ENCODE measurements at places on chromosomes 13 and 19.

DNA sequence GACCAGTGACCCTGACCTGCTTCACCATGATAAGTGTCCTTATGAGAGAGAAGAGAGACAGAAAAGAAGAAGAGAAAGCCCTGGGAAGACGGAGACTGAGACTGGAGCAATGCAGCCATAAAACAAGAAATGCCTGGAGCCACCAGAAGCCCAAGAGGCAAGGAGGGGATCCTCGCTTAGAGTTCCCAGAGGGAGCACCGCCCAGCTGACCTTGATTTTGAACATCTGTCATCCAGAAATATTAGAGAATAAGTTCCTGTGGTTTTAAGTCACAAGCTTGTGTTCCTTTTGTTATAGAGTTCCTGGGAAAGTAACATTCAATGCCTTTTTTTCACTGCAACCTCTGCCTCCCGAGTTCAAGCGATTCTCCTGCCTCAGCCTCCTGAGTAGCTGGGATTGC, 20.2 kb downstream of the CERS1 start:
- DNase-seq: no peak

DNA sequence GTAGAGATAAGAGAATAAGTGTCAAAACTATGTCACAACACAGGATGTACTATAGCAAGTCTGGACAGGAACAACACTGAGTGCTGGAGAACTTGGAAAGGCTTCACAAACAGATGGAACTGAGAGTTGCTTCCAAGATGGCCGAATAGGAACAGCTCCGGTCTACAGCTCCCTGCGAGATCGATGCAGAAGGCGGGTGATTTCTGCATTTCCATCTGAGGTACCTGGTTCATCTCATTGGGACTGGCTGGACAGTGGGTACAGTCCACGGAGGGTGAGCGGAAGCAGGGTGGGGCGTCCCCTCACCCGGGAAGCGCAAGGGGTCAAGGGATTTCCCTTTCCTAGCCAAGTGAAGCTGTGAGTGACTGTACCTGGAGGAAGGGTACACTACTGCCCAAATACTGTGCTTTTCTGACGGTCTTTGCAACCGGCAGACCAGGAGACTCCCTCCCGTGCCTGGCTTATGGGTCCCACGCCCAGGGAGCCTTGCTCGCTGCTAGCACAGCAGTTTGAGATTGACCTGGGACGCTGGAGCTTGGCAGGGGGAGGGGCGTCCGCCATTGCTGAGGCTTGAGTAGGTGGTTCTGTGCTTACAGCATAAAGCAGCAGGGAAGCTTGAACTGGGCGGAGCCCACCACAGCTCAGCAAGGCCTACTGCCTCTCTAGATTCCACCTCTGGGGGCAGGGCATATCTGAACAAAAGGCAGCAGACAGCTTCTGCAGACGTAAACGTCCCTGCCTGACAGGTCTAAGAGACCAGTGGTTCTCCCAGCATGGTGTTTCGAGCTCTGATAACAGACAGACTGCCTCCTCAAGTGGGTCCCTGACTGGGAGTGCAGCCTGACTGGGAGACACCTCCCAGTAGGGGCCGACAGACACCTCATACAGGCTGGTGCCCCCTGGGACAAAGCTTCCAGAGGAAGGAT, 46.0 kb downstream of the USP12 start:
- DNase-seq: peak; percentile 16

DNA sequence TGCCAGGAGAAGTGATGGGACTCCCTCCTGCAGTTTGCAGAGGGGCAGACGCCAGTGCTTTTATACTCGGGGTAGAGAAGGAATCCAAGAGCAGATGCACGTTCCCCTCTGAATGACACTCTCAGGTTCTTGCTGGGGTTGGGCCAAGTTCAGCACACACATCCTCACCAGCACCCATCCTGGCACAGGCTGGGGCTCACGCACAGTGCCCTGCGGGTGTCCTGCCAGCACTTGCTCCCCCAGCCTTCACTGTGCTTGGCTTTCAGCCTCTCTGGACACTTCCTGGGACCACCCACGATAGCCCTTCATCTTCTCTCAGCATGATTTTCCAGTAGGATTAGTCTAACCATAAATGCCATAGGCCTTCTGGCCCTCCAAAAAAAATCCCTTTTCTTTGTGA, 158.6 kb downstream of the ZNF536 start:
- no peak for DNase-seq

- peak; percentile 91 for DNase-seq
Measured at GRCh38 chr19:33293255-33294057, 8.9 kb downstream of the CEBPA start.

DNA sequence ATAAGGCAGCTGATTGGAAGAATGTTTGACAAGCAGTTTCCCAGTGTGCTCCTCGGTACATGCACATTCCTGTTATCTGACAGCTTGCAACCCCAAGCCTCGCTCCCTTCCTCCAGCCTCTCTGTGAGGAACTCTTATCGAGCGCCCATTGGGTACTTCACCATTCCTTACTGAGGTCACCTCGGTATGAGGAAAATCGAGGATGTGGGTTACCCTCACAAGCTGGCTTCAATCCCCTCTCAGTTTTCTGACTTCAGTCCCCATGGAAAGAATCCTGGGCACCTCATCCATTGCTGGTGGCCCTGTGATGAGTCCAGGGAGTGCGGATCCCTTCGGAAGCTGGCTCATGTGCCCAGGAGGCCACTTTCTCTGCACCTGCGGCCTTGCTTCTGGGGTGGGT, 17.3 kb downstream of the TEX29 start:
- no peak for DNase-seq

DNA sequence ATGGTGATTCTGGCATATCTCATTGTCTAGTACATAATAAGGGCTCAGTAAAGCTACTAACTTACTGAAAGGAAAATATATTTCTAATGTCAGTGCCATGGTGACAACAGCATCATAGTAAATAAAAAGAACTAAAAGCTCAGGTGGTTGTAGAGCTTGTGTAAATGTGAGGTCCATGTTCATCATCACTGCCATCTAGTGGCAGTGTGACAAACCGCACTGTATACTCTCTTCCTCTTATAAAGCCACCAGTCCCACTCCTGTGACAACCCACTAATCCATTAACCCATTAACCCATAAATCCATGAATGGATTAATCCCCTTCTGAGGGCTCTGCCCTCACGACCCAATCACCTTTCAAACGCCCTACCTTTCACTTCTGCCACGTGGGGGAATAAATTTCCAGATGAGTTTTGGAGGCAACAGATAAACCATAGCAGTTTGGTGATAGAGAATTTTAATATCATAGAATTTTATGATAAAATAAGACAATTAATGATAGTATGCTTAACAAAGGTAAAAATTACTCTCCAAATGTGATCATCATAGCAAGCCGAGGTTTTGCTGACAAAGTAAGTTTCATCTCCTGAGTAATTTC, 160.4 kb upstream of the SGCG start:
- DNase-seq: peak; percentile 46

DNA sequence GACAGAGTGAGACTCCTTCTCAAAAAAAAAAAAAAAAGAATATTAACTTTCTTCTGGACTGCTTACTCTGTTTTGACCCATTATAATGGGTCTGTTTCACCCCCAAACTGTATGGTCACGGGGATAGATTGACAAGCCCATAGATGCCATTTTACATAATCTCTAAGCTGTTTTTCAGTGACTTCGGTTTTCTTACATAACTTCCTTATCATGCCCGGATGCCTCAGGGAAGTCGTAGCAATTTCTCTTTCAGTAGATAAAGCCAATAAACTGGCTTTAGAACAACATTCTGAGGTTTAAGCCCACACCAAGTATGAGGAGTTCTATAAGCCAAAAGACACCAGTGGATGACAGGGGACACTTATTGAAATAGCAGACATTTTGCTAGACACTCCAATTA, 5.9 kb upstream of the ZNF254 start:
- no peak for DNase-seq

GRCh38 chr19:17245535-17245984, at the start of gene NR2F6:
NR2F6 (minus strand) TSS chr19:17245919; CDS start chr19:17245220, 699 bp downstream.
- no peak for DNase-seq

DNA sequence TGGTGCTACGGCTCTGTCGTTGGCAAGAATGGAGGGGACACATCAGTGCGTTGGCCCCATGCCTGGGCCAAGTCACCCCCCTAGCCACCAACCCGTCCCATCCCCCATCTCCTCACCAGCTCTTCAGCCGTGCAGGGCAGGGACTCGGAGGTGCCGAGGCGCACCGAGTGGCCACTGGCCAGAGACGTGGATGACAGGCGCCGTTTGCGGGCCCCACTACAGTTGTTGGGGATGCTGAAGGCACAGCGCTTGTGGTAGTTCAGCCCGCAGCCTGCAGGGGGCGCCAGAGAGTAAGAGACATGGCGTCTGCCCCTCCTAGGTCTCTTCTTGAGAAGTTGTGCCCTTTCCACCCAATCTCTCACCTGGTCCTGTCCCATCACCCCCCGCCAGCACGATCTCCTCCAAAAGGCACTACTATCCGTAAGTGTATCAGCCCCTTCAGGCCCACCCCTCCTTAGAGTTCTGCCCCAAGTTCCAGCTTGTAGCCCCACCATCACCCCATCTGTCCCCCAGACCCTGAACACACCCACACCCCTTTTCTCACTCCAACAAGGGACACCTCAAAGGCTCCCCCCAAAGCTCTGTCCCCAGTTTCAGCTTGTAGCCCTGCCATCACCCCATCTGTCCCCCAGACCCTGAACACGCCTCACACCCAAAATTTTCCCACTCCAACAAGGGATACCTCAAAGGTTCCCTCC, 12.4 kb downstream of the PRKD2 start:
- peak; percentile 65 for DNase-seq

GRCh38 chr19:38475176-38475575, 41.7 kb downstream of the RYR1 start:
- no peak for DNase-seq

DNA sequence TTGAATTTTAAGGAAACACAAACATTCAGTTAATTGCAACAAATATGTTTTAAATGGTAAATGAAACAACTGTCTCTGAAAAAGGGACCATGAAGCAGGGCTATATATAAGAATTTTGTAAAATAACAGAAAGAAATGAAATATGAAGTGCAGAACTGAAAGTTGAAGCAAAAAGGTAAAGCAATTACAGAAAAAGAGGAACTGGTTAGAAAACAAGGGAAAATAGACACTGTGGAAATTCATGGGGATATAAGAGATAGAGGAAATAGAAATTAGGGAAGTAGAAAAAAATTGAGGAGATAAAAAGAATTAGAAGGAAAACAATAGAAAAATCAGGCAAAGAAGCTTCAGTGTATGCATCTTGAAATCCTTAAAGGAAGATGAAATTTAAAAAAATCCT, 40.0 kb upstream of the TDRD3 start:
- DNase-seq: no peak

GRCh38 chr13:46797501-46798237, 708 bp upstream of the ESD start:
- no peak for DNase-seq

DNA sequence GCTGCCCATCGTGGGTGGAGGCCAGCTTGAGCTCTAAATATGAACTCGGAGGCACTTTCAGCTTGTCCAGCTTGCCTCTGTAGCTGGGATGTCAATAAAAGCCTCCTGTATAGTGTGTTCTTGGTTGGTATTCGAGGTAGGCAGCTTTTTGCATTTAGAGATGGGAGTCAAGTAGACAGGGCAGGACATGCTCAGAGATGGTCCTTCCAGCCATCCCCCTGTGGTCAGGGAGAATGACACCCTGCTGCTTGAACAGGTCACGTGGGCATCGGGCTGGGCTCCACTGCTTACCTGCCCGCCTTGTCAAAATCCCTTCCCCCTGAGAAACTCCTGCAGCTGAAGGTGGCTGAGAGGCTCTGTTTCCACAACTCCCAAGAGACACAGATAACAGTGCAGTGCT, 302.5 kb downstream of the ZNF536 start:
- DNase-seq: no peak

DNA sequence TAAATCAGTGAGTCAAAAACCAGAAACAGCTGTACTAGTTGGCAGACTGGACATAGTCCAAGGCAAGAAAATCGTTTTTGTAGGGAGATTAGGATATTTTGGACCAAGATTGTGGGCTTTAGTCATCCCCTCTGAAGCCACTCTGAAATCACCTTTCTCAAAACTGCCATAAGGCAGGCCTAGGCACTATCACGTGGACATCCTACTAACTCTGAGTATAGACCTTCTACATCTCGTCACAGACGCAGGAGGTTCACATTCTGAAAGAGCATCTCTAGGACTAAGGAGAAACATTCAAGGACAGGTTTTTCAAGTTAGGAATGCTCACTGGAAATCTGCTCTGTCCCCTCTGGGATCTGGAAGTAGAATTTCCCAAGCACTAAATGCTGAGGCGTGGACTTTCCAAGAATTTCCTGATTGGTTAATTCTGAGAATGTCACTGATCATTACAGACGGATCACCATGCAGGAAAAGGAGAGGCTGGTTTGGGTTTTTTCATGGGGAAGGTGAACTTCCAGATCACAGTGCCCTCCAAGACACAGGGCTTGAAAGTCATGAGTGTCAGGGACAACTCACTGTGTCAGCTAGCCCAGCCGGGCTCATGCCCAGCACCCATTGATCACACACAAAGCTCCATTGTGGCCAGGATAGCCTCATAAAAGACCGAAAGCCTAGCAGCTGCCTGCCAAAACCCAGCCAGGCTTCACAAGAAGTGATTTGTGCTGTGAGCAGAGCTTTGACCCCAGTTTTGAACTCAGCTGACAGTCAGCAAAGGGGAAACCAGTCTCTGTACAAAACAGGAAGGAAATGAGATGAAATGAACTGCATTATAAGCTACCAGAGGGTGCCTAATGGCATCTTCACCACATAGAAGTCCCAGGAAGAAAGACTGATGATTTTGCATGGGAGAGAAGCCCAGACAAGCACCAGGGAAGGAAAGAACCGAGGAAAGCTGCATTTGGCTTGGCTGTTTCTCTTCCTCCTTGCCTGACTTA, 2.7 kb upstream of the RUBCNL start:
- no peak for DNase-seq

- DNase-seq: no peak
Measured at GRCh38 chr19:51012661-51013190, 6.8 kb downstream of the KLK10 start.

- no peak for DNase-seq
Measured at GRCh38 chr19:30552593-30552992, 180.4 kb downstream of the ZNF536 start.

- DNase-seq: no peak
Measured at GRCh38 chr19:38833092-38833425, 1.5 kb upstream of the ECH1 start.

DNA sequence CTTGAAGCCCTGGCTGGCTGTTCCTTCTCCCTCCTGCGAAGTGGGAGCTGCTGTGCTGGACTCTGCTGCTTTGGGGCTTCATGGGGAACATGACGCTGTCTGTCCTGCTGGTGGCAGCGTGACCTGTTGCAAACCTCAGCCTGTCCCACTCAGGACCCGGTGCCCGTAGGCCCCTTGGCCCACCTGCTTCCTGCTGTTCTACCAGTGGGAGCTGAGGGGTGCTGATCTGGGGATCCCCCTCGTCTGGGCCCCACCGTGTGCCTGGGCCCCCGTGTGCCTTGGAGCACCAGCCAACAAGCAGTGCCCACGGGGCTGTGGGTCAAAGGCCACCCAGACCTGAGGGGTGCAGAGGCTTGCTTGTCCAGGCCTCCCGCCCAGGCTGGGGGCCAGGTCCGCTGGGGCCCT, 5.3 kb downstream of the SPPL2B start:
- no peak for DNase-seq

DNA sequence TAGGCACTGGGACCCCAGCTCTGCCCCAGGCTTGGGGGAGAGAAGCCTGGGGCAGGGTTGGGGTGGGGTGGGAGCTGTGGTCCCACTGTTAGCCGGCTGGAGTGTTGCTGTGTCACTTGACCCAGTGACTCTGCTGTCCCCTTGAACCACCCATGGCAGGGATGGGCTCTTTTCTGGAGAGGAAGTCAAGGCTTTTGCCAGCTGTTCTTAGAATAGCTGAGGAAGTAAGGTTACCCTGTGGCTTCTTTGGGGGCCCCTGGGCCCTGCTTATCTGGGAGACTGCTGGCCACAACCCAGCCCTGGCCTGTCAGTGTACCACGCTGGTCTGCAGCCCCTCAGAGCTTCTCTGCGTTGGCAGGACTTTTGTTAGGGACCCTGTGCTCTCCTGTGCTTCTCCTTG, 9.1 kb downstream of the PNPLA6 start:
- DNase-seq: no peak

Data from MCF 10A (cell line).